H4 (cell line): ENCODE measurements at places on chromosomes 4 and X. TPM values are rescaled to one million over a fixed set of nuclear protein-coding genes. Genes with fewer than 3 reads are reported as not detected.

DNA sequence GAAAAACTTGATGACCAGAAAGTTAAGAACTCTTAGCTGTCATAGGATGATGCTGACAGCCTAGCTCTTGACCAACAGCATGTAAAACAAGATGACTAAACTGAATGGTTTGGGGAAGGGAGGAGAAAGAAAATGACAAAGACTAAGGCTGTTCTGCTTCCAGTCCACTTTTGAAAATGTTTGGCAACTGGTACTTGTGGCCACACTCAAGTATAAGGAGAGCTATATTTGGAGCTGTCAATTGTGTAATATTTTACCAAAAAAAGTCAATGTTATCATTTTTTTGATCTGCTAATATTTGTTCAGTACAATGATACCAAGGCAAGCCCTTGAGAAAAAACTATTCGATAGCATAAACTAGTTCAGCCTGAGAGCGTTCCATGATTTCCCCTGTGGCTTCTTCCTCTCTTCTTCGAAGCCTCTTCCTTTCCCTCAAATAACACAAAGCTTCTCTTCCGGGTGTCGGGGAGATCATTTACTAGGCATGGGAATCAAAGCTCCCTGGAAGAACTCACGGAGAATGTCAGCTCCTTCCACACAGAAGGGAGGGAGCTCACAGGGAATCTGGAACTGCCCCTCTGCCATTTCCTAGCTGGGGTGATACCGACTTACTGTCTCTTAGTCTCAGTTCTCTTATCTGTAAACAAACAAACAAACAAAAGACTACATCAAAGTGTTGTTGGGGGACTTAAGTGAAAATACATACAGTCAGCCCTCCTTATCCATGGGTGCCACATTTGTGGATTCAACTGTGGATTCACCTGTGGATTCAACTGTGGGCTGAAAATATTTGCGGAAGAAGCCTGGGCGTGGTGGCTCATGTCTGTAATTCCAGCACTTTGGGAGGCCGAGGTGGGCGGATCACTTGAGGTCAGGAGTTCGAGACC is 82.6 kb downstream of the SCD5 start:
- DNase-seq: no peak

GRCh38 chr4:98625920-98626319 is 32.5 kb downstream of the TSPAN5 start:
- DNase-seq: no peak

DNA sequence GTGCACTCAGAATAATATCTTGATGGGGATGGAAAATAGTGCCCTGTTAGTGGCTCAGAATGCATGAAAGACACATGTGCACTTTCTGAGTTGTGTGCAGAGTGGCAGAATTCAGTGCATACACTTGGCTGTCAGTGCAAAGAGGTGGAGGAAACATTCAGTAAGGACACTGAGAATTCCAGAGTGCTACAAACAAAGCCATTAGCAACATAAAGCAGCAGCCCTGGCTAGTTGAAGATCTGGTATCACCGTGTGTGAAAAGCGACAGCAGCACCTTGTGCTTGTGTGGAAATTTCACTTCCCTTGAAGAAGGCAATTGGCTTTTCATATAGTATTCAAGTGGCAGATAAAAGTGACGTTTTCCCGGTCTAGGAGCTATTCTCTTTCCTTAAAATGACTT is 810.4 kb downstream of the TRIML1 start:
- DNase-seq: no peak

DNA sequence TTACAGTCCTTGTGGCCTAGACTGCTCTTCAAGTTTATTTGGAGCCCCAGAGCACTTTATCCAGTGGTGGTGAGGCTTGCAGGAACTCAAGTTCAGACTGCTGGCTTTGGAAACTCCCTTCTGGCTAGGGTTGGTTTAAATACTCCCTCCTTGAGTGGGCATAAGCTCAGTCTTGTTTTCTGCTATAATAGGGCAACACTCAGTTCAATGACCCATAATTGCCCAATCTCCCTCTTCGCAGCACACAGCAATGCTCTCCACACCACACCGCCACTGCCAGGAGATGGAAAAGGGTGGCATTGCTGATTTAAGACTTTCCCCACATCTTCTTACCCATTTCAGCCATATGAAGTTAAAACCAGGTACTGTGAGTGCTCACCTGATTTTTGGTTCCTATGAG is 27.9 kb upstream of the USP38 start:
- DNase-seq: no peak

- no peak for DNase-seq
Observed at GRCh38 chr4:182257503-182257902, 14.3 kb downstream of the TENM3 start.

GRCh38 chr4:45442466-45442865 is 681.4 kb downstream of the GABRG1 start:
- peak; percentile 28 for DNase-seq

- DNase-seq: no peak
Observed at GRCh38 chr4:39712819-39713607, 15.1 kb downstream of the UBE2K start.

- DNase-seq: no peak
Observed at GRCh38 chr4:177546745-177547144, 104.5 kb upstream of the AGA start.

Gene SPANXN3
- not detected in 2 replicates for total RNA-seq

DNA sequence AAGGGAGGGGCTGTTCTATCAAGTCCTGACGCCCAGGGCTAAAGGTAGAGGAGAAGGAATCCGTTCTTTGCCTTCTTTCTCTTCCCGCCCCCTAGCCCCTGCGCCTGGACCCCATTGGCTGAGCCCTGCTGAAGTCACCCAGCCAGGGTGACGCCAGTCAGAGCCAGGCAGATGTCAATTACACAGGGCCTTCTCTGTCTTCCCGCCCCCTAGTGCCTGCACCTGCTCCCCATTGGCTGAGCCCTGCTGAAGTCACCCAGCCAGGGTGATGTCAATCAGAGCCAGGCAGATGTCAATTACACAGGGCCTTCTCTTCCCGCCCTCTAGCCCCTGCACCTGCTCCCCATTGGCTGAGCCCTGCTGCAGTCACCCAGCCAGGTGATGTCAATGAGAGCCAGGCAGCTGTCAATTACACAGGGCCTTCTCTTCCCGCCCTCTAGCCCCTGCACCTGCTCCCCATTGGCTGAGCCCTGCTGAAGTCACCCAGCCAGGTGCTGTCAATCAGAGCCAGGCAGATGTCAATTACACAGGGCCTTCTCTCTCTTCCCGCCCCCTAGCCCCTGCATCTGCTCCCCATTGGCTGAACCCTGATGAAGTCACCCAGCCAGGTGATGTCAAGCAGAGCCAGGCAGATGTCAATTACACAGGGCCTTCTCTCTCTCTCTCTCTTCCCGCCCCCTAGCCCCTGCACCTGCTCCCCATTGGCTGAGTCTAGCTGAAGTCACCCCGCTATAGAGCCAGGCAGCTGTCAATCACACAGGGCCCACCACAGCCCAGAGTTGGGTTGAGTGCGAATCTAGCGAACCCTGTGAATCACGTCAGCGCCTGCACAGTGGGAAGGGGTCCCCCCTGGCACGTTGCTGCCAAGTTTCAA is 46.4 kb downstream of the ASMT start:
- no peak for DNase-seq

Gene RGN
- not detected in 2 replicates for total RNA-seq

- DNase-seq: no peak
Observed at GRCh38 chr4:153273751-153274150, 69.5 kb downstream of the TRIM2 start.
